ENCODE measurements at places on chromosomes 1 and 21.

DNA sequence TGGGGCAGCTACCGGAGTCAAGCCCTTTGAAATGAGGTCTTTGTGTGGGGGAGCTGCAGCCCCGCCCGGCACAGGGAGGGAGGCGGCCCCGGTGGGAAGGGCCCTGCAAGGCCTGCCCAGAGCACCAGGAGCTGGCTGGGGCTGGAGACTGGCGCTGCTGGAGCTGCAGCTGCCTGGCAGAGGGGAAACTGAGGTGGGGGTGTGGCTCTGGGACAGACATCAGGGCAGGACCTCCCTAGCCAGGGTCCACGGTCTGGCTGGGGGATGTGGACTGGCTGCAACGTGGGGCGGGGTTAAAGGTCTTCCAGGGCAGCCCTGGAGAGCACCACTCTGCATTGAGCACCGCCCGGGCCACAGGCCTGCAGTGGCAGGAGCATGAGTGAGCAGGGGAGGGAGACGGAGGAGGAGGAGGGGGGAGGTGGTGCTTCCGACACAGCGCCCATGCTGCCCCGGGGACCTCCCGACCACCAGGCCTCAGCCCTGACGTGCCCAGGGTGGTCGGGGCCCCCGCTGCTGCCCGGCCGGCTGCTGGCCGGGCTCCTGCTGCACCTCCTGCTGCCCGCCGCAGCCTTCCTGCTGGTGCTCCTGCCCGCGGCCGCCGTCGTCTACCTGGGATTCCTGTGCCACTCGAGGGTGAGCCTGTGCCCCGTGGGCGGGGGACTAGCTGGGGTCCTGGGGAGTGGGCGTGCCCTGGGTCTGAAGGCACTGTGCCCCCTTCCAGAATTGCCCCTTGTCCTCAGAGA is 4.8 kb upstream of the ANKRD65 start:
- no peak for DNase-seq

DNA sequence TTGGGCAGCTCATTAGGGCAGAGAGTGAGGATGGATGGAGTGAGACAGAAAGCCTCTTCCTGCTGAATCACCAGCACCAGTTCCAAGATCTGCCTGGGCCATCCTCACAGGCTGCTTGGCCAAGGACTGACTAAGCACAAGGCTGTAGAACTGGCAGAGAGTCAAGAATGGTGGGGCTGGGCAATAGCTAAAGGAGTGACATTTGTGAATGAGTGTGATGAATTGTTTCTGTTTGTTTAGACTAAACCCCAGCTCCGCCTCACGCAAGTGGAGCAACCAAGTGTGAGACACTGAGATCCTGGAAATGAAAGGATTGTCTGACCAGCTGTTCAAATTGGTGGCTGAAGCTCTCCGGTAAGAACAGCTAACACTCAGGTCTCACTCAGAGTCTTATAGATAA is 38.6 kb downstream of the BRINP2 start:
- no peak for DNase-seq

GRCh38 chr1:67053535-67053784 is 488 bp downstream of the SLC35D1 start:
- no peak for DNase-seq

- peak; percentile 32 for DNase-seq
Observed at GRCh38 chr1:167520711-167521206, 2.4 kb upstream of the CD247 start.

DNA sequence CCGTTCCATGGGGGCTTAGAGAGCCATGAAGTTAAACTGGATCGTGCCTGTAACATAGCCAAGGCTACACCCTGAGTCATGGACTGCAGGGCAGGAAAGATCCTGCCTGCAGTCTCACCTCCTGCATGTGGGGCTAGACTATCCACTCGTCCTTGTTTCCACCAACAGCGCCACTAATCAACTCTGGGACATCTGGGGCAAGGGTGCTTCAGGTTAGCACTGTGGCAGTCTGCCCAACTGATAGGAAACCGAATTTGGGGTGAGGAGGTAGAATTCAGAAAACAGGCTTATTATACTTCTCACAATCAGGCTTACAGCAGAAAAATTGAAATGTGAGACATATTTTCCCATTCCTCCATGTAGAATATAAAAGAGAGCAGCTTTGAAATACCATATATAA is 85.2 kb upstream of the ADAM30 start:
- DNase-seq: no peak

DNA sequence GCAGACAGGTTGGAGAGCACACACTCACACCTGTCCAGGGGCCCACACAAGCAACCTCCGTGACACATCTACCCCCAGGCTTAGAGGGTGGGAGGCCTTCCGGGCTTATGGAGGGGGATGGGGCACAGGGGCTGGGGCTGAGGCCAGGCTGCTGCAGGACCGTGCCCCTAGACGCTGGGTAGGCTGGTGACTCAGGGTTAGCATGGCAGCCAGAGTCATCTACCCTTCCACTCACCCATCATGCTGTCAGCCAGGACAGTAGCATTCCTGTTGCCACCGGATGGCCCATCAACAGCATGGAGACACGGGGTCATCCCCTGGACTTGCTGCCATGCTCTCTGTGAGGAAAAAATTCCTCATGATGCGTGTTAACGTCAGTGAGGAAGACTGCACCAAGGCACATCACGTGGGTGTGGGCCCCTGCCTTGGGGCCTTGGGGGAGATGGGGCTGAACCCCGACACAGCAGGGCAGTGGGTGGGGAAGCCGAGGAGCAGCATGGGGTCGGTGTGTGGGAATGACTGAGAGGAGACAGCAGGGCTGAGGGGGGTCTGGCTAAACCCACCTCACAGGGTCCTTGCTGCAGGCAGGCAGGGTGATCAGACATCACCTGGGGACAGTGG is 52.8 kb downstream of the WNT9A start:
- DNase-seq: peak; percentile 84

Measured in vagina (tissue), 2 donors.